Activated CD4-positive, CD25-positive, alpha-beta regulatory T cell (primary cell): ENCODE measurements at places on chromosomes 5 and 9.

DNA sequence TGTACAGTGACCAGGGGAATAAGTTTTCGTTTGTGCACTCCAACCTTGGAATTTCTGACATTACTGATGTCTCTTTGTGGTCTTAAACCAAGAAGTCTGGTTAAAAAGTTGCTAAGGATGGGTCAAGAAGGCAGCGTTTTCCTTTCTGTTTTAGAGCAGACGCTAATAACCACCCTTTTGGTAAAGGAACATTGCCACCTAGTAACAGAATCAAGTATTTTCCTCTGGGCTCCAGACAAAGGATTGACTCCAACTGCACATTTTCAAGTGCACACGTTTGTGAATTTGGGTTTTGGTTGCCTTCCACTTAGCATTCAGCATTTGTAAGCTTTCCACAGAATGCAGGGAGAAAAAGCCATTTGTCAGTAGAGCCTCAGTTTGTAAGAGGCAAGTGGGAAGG is 22.2 kb upstream of the CEP78 start:
- no peak for DNase-seq

DNA sequence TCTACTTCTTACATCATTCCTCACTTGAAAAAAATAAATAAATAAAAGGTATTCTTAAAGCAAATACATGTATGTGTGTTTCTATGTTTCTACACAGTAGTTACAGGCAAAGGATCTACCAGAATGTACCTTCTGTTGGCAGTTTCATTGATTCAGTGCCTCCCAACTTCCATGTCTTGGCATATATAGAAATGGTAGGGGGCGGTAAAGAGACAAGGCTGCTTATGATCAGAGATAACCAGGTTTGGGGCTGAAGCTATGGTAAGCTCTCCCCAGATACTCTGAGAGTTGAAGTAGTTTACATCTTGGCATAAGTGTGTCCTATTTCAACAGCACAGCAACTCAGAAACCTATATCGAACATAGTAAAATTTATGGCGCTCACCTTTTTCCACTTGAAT is 1075.4 kb upstream of the C9orf72 start:
- no peak for DNase-seq

GRCh38 chr9:134203224-134203623 is 38.9 kb upstream of the RNU6ATAC start:
- no peak for DNase-seq

GRCh38 chr5:125409234-125409860 is 662.9 kb upstream of the ZNF608 start:
- no peak for DNase-seq

DNA sequence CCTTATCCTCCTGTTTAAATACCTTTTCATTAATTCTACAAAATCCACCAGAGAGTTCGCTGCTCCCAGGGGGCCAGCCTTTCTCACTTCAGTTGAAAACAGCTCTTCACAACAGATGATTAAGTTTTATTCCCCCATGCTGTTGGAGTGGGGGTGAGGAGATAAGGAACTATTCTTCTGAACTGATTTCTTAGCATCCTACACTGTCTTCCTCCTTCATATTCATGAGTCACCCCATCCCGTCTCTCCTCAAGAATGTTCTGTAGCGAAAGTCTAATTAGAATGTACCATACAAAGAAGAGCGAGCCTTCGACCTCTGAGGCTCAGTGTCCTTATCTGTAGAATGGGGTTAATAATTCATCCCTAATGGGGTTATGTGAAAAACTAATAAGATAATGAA is 138.0 kb downstream of the PIK3R1 start:
- DNase-seq, result no peak
